ENCODE measurements at places on chromosomes 5 and 9. TPM values are rescaled to one million over a fixed set of nuclear protein-coding genes. Genes with fewer than 3 reads are reported as not detected.

DNA sequence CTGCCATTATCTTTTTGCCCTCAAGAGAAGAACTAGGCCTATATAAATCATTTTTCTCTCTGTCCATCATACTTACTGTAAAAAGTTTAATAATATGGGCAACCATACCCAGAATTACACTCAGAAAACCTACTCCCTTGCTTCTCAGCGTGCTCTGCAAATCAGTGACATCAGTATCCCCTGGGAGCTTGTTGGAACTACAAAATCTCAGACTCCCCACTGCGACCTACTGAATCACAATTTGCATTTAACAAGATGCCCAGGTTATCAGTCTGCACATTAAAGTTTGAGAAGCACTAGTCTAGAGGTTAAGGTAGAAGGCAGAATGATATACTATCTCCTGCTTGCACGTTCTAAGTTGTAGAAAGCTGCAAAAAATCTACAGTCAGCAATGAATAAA, 127.2 kb downstream of the MLLT3 start:
- no peak for DNase-seq
- no peak overlapping the region for H3K4me3 ChIP-seq

DNA sequence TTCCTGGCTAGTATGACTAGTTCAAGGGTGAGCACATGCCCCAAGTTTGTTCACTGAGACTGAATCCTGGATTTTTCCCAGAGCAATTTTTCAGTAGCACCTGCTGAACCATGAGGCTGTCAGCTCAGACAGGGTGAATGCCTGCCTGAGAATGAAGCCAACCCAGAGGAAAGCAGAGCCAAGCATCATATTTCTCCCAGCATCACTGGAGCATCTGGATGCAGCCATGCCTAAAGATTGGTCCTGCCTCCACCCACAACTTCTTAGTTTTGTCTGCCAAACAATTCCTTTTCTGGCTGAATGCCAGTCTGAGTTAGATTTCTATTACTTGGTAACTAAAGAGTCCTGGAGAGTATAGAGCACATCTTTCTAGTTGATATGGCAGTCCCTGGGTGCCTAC, 343.6 kb downstream of the CSNK1G3 start:
- H3K36me3 ChIP-seq: no peaks in the 10 kb centered on the region
- H3K27ac ChIP-seq: no peak overlapping the region
- no peaks in the 10 kb centered on the region for H3K27me3 ChIP-seq
- no peak for DNase-seq
- no peak overlapping the region for H3K4me3 ChIP-seq

DNA sequence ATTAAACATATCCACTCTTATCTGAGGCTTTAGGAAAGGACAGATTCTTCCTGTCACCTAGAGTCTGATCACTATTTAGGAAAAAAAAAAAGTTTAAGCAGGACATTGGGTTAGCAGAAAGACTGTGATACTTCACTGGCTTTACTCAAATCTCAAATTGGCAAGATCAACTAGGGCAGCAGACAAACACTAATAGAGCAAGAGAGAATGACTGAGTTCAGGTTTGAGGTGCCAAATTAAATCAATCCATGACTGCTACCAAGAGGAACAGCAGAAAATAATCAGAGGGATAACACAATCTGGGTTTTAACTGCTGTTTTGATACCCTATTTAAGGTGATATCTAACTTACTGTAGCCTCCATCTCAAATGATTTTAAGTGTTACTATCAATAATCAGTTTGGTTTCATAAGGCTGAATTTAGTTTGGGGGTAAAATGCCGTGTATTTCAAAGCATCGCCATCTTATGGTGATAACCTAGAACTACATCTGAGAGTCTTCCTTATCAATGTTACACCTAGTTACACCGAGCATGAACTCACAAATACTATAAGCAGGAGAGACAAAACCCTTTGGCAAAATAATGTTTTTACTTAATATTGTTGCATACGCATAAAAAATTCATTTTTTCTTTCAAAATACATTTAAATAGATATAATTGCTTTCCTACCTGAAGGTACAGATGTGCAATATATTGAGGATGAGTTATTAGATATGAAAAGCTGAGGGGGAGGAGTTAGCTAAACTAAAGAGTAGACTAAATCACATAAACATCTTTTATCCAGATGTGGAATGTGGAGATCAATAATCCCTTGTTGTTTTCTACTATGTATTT, 286.4 kb upstream of the CDH12 start:
- H3K27ac ChIP-seq: no peak overlapping the region
- no peaks in the 10 kb centered on the region for H3K36me3 ChIP-seq

- no peak overlapping the region for H3K4me3 ChIP-seq
- no peaks in the 10 kb centered on the region for H3K36me3 ChIP-seq
- H3K27me3 ChIP-seq: peaks cover 21% of the 10 kb centered on the region
- peak overlapping the region; percentile 77 for H3K27ac ChIP-seq
- peaks cover 36% of the 10 kb centered on the region for H3K4me1 ChIP-seq
Observed at GRCh38 chr9:109411798-109412352, 86.2 kb downstream of the PTPN3 start.

GRCh38 chr5:50292735-50293394, 148.2 kb downstream of the EMB start:
- peaks cover 7% of the 10 kb centered on the region for H3K36me3 ChIP-seq
- no peaks in the 10 kb centered on the region for H3K4me1 ChIP-seq
- no peak for DNase-seq
- H3K4me3 ChIP-seq: no peak overlapping the region
- H3K27ac ChIP-seq: no peak overlapping the region
- peaks cover 1% of the 10 kb centered on the region for H3K27me3 ChIP-seq

DNA sequence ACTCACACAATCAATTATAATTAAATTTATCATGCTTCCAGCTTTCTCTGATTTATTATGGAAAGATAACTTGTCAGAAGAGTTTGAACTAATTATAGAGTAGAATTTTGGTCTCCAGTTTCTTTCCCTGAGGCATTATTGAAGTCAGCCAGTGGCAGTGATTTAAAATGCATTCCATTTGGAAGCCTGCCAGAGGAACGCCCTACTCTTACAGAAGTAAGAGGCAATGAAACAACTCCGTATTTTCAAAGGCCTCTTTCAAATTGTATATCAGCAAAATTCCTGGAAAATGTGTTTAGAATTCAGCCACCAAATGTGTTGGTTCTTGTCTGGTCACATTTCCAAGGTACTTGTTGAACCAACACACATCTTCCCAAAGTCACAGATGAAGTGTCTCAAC, 640.9 kb downstream of the SEMA5A start:
- H3K4me3 ChIP-seq: no peak overlapping the region
- no peaks in the 10 kb centered on the region for H3K27me3 ChIP-seq
- no peaks in the 10 kb centered on the region for H3K36me3 ChIP-seq
- no peak for DNase-seq
- no peak overlapping the region for H3K27ac ChIP-seq

DNA sequence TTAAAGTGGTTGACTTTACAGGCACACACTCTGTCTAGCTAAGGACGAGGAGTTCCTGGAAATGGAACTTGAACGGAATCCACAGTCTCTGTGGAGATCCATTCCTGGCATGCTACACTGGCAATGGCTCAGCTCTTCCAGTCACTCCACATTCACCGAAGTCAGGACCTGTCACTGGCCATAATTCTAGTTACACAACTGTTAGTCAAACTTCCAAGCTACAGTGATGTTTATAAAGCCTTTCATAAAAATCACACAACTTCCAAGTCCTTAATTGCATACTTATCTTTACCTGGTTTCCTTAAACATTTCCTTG, 15.7 kb downstream of the CDC14B start:
- DNase-seq: no peak
- H3K27ac ChIP-seq: no peak overlapping the region
- no peak overlapping the region for H3K4me3 ChIP-seq
- H3K27me3 ChIP-seq: peaks cover 7% of the 10 kb centered on the region
- H3K4me1 ChIP-seq: no peaks in the 10 kb centered on the region

GRCh38 chr9:105510024-105510423, 47.9 kb upstream of the FKTN start:
- no peak for DNase-seq
- peaks cover 2% of the 10 kb centered on the region for H3K36me3 ChIP-seq
- no peak overlapping the region for H3K4me3 ChIP-seq

- DNase-seq: no peak
- H3K27ac ChIP-seq: no peak overlapping the region
- no peaks in the 10 kb centered on the region for H3K4me1 ChIP-seq
- H3K36me3 ChIP-seq: peaks cover 3% of the 10 kb centered on the region
- peaks cover 3% of the 10 kb centered on the region for H3K27me3 ChIP-seq
- H3K4me3 ChIP-seq: no peak overlapping the region
Observed at GRCh38 chr9:137405677-137406081, 17.3 kb downstream of the EXD3 start.

DNA sequence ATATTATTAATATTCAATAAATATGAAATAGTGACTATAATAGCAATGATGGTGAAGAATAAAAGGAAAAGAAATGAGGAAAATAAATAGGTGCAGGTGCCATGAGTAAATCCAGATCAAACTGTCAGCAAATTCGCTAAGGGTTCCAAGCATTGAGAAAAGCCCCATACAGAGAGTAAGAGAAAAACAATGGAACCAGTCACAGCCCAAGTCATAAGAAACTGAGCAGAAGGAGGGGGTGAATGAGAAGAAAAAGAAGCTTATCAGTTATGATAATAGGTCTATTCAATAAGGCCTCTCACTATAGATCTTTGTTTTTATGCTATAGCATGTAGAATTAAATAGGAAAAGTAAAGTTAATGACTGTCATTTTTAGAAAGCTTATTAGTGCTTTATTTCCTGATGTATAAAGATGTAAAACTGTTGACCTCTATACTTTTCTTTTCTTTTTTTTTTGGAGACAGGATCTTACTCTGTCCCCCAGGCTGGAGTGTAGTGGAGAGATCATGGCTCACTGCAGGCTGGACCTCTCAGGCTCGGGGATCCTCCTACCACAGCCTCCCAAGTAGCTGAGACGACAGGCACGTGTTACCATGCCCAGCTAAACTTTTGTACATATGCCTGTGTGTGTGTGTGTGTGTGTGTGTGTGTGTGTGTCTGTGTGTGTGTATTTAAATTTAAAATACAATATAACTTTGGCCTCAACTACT, 72.4 kb downstream of the FYB1 start:
- H3K36me3 ChIP-seq: peaks cover 18% of the 10 kb centered on the region
- H3K4me1 ChIP-seq: peaks cover 47% of the 10 kb centered on the region
- no peak overlapping the region for H3K4me3 ChIP-seq
- H3K27ac ChIP-seq: no peak overlapping the region

- H3K27ac ChIP-seq: no peak overlapping the region
- H3K4me1 ChIP-seq: no peaks in the 10 kb centered on the region
- no peak overlapping the region for H3K4me3 ChIP-seq
- DNase-seq: no peak
Observed at GRCh38 chr5:171201310-171201709, 107.7 kb upstream of the TLX3 start.

- DNase-seq: no peak
- H3K27me3 ChIP-seq: no peaks in the 10 kb centered on the region
- no peak overlapping the region for H3K4me3 ChIP-seq
- no peak overlapping the region for H3K27ac ChIP-seq
- H3K36me3 ChIP-seq: peaks cover 20% of the 10 kb centered on the region
Observed at GRCh38 chr9:77922591-77922990, 109.0 kb downstream of the GNAQ start.

GRCh38 chr9:132742821-132743311, 72.6 kb downstream of the GTF3C4 start:
- no peak overlapping the region for H3K27ac ChIP-seq
- H3K4me3 ChIP-seq: no peak overlapping the region
- H3K27me3 ChIP-seq: peaks cover 44% of the 10 kb centered on the region
- H3K36me3 ChIP-seq: no peaks in the 10 kb centered on the region

DNA sequence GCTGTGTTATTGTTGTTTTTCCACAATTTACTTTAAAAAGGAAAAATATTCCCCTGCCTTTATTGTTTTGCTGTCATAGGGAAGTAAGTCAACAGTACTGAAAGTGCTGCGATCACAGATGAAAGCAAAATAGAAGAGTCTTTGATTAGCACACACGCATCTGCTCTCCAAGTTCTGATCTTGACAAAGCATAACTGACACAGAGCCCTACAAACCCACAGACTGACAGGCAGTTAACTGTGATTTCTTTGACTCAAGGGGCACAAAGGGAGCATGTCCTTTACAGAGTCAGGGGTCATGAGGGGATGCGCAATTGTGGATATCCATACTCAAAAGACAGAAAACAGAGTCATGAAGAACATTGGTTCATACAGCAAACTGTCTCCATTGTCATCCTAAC, 123.7 kb downstream of the SNCAIP start:
- H3K27me3 ChIP-seq: no peaks in the 10 kb centered on the region
- no peaks in the 10 kb centered on the region for H3K4me1 ChIP-seq
- DNase-seq: no peak

- peak overlapping the region; percentile 8 for H3K4me3 ChIP-seq
- H3K36me3 ChIP-seq: peaks cover 9% of the 10 kb centered on the region
- no peaks in the 10 kb centered on the region for H3K27me3 ChIP-seq
- peaks cover 46% of the 10 kb centered on the region for H3K4me1 ChIP-seq
- peak overlapping the region; percentile 85 for H3K27ac ChIP-seq
Observed at GRCh38 chr9:4814913-4815312, 22.2 kb downstream of the RCL1 start.

DNA sequence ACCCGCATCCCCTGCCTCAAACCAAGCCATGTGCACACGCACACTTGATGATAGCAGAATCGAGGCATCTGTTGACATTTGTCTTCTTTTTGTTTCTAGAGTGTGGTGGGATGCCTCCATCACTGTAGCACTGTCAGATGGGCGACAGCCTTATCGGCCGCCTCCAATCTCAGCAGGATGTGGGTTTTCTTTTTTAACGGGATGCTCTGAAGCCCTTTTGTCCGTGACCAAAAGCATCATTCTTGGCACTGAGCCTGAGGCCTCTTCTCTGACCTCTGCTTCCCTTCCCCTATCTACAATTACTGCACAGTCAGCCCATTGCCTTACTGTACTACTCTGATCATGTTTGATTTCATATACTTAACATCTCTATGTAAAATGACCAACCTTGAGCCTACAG, 78.3 kb downstream of the LMNB1 start:
- H3K4me3 ChIP-seq: no peak overlapping the region
- no peaks in the 10 kb centered on the region for H3K27me3 ChIP-seq
- no peak for DNase-seq
- peaks cover 13% of the 10 kb centered on the region for H3K36me3 ChIP-seq

DNA sequence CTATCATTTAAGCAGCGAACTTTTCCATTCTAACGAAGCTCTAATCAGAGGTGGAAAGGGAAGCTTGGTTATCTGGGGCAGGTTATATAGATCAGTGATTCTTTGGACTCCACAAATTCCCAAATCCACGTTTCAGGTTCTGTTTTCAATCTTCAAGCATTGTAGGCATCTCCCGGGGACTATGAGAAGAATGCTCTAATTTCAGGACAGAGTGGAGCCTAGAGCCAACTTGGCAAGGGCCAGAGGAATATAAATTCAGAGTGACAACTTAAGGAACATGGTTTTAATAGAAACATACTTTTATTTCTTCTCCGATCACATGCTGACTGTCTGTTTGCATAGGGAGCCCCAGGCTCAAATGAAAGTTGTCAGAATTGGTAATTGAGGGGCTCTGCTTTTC, 514.0 kb upstream of the KLF4 start:
- no peak for DNase-seq
- no peak overlapping the region for H3K4me3 ChIP-seq
- no peaks in the 10 kb centered on the region for H3K4me1 ChIP-seq
- H3K27me3 ChIP-seq: no peaks in the 10 kb centered on the region

The CACFD1 gene
- total RNA-seq: 1.1 TPM

The MAP1B gene
- 0.78 TPM for total RNA-seq

The HRCT1 gene
- total RNA-seq: not detected

The LIX1 gene
- not detected for total RNA-seq

The ACTBL2 gene
- not detected for total RNA-seq

The ZFP2 gene
- total RNA-seq: 0.27 TPM

The LAMC3 gene
- total RNA-seq: 0.34 TPM

The PCDHB14 gene
- total RNA-seq: not detected

The ST6GALNAC4 gene
- 23.5 TPM for total RNA-seq
